ENCODE measurements at places on chromosomes 5 and 9.
A peak's percentile ranks its signal among the peaks of the same experiment; 100 is the strongest.

GRCh38 chr5:32020271-32020670 is 153.8 kb downstream of the GOLPH3 start:
- DNase-seq: no peak

DNA sequence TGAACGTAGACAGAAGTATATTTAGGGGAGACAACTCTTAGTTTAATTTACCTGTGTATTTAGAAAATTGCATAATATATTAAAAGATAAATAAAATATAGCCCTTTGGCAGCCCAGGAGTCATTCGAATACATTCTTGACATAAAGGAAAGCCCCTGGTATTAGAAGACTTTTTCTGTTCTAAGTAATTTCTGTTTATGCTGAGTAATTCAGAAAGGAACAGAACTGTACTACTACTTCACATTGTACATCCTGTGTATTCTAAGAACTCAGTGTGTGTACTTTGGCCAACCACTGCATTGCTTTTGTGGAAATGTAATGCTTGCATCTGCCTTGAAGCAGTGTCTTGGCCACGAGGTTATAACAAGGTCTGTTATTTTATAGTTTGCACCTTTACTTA is 136.4 kb downstream of the KDM4C start:
- no peak for DNase-seq

DNA sequence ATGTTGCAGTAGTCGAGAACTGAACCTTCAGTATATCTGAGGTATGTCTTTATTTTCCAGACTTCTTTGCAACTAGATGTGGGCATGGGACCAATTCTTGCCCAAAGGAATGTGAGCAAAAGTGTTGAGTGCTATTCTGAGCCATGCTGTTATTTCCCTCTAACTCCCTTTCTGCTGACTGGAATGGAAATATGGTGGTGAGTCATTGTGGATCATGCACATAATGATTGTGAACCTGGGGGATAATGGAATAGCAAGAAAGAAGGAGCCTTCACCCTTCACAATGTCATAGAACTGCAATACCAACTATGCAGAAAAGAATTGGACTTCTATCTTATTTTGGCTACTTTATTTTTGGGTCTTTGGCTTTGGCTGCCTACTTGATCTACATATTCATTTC is 10.3 kb upstream of the DOCK2 start:
- peak; percentile 76 for DNase-seq

- no peak for DNase-seq
These were observed 356.1 kb downstream of the TRIM32 start for GRCh38 chr9:117043159-117043558.

GRCh38 chr9:85224301-85224700 is 517.5 kb downstream of the AGTPBP1 start:
- DNase-seq: no peak

GRCh38 chr9:137205126-137206069 is at the start of the genes NDOR1 and TMEM203:
TSS of gene NDOR1 (plus strand) at chr9:137205700. CDS start at chr9:137205778, 78 bp downstream.
TSS of gene TMEM203 (minus strand) at chr9:137205648. CDS start at chr9:137205414, 234 bp downstream.
- peak; percentile 74 for DNase-seq

DNA sequence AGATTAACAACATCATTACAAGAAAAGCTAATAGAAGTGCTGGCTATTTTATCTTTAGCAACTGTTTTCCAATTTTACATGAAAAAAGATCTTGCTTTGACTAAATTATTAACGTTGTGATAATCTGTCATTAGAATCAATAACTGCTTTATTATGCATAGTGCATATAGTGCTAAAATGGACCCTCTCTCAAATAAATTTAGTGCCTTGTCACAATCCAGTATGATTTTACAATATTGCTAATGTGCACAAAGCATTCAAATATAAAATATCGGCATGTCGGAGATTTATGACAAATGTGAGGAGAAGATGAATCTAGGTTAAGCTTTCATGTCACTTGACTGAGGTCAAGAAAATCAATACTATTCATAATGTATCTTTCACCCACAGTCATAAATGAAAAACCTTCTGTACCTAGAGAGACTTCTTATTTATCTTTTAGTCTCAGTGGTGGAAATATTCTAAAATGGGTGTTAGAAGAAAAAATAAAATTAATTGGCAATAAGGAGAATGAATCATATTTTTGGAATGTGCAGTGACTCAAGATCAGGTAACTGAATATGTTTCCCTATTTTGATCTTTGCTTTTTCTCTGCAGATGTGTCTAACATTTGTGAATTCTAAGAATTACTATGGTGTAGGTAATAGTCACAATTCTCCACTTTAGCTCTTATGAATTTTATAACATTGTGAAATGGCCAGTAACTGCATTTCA is 672.9 kb upstream of the GRAMD2B start:
- no peak for DNase-seq

DNA sequence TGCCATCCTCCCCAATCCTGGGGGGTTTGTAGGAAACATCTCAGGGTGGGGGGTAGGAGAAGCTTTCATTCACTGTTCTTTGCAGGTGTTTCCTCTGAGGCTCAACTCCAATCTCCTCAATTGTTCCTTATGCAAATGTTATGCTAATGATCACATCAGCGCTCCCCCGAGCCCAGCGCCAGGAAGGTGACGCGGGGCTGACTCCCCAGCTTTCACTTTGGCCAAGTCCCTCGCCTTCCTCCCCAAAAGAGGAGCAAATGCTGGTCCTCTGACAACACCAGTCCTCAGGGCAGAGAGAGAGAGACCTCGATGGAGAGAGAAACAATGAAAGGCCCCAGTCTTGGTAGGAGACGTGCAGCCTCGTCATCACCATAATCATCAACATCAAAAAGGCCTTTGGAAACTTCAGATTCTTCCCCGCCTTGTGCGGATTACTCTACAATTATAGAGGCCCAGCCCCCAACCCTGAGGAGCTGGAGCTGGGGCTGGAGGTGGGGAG is 39.1 kb downstream of the PCDH1 start:
- no peak for DNase-seq

- DNase-seq: no peak
These were observed 145.4 kb downstream of the BNC2 start for GRCh38 chr9:16725066-16725465.

- no peak for DNase-seq
These were observed 230.3 kb downstream of the GLIS3 start for GRCh38 chr9:4069457-4070153.

DNA sequence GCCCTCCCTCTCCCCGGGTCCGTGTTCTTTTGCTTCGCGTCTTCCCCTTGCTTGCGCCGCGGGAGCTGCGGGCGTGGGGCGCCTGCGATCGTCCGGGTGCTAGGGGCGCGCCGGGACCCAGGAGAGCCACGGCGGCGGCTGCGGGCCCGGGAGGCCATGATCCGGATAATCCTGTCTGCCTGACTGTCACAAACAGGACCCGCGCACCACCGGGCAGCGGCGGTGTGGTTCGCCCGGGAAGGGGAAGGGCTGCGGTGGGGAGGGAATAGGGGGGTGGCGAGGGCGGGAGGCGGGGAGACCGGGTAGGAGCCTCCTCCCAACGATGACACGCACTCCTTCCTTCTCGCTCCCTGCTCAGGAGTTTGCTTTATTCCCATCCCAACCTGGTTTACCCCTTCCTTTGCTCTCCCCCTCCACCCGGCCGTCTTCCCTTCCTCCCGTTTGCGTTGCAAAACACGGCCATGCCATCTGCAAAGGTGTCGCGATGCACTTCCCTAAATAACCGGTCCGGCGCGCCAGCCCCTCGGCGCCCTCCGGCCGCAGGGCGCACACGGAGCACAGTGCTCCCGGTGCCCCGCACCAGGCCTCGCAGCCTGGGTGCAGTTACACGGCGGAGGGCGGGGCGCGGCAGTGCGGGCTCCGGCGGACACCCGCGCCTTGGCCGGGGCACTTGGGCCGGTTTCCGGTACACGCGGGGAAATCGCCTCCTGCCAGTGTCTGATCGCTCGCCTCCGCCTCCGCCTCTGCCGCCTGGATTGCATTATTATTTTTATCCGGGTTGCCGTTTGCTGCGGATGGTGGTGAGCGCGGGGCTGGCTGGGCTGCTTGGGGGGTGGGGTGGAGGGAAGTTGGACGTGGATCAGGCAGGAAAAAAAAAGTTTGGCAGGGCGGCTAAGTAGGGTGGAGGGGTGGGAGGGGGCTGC is 1.5 kb downstream of the SMARCA2 start:
- peak; percentile 52 for DNase-seq

- DNase-seq: no peak
These were observed 11.7 kb downstream of the TRIM23 start for GRCh38 chr5:65612298-65612907.

- no peak for DNase-seq
These were observed 443.9 kb downstream of the TLE1 start for GRCh38 chr9:81245254-81245956.

DNA sequence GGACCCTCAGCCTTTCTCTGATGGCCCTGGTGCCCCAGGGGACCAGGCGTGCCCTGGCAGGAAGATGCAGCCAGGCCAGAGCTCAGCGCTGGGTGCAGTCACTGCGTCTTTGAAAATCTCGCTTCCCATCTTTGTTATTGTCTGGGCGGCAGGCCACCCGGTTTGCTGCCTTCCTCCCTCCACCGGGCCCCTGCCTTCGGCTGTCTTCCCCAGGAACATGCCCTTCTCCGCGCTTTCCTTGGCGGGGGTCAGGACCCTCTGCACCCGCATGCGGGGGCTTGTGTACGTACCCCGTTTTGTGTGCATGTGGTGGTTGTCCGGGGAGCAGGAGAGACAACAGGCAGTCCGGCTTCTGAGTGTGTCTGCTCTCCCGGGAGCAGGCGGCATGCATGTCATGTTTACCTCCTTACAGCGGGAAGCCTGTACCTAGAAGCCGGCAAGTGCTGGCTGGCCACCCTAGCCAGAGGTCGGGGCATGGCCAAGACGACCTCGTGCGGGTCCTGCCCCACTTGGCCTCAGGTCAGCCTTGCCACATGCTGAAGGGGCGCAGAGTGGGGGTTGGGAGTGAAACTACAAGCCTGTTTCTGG is 49.5 kb downstream of the DAB2IP start:
- no peak for DNase-seq

DNA sequence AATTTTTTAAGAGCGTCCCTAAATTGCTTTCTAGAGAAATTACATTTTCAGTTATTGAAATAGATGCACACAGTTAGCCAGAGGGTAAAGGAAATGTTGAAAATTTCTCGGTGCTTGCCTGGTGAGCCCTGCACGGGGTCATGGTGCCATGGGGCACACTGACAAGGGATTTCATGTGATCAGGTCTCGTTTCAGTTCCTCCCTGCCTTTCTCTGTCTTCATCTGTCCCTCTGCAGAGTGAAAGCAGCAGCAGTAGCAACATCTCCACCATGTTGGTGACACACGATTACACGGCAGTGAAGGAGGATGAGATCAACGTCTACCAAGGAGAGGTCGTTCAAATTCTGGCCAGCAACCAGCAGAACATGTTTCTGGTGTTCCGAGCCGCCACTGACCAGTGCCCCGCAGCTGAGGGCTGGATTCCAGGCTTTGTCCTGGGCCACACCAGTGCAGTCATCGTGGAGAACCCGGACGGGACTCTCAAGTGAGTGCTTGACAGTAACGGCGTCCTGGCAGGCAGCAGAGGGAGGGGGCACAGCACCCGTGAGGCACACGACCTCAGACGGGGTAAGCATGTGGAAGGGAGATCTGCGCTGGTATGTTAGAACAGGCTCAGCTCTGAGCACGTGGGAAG is 89.1 kb upstream of the OTULINL start:
- DNase-seq: no peak

- DNase-seq: no peak
These were observed 107.7 kb downstream of the SLC25A46 start for GRCh38 chr5:110846398-110847001.

- DNase-seq: no peak
These were observed 115.7 kb downstream of the PAPPA start for GRCh38 chr9:116269250-116269649.

- no peak for DNase-seq
These were observed 81.2 kb upstream of the DNAH5 start for GRCh38 chr5:14025569-14026286.

GRCh38 chr9:92599938-92600461 is 64.2 kb upstream of the ECM2 start:
- DNase-seq: no peak

DNA sequence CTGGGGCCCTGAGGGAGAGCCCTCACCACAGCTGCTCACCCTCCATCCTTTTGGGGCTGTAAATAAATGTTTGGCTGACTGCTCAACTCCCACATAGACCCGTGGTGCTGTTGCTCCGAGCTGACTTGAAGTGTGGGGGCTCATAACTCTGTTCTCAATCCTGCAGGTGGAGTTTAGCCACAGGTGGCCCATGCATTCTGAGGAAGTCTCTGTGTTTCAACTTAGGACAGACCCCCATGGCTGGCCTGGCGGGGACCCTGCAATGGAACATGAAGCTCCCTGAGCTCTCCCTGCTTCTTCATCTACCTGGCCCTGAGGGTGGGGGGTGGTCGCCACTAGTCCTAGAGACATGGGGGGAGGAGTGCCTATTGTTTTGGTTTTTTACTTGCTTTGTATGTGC is 19.7 kb downstream of the NDUFS6 start:
- no peak for DNase-seq

DNA sequence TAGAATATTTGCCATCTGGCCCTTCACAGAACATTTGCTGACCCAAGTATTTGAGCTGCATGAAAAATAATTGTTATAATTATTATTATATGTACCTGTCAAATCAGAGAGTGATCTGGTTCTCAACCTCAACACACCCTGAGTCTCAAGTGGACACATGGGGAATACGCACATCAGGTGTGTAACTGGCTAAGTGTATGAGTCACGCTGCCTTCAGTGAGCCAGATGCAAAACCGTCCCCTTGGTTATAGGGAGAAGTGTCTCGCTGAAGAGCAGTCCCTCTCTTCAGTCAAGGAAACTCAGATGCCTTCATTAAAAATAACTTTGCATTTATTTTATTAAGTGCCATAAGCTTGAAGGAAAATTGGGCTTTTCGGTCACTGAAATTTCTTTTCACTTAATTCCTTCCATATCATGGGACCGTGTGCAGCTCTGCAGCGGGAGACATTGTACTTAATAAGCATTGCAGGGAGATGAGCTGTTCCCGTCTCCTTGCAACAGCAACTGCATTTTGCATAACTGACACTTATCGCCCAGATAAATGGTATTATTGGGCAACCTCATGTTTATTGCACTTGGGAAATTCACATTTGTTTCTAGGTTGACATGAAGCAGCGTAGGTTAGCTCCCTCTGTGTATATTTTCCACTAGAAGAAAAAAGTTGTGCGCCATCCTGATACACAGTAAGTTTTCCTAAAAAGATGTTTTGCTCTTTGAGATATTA is 512.3 kb upstream of the DAP start:
- DNase-seq: no peak

DNA sequence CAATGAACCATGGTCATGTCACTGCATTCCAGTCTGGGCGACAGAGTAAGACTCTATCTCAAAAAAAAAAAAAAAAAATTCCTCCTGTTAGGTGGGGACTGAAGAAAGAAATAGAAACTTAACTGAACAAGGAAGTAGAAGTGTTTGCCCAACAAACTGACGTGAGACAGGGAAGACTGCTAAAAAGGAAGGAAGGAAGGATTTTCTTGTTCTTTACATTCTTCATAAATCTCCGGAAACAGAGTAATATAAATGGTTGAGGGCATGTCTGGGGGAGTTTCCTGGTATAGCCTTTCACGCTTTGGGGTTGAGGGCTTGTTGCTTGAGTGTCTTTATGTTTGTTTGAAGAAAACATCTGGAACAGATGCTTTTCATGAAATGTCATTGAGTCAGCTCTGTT is 3.1 kb downstream of the TOR1B start:
- DNase-seq: no peak

GRCh38 chr5:137203011-137203632 is 296.0 kb downstream of the SPOCK1 start:
- DNase-seq: no peak
